ENCODE measurements at places on chromosomes 7 and 10.

GRCh38 chr7:143041346-143041745 lies 10.8 kb upstream of the OR6V1 start:
- DNase-seq: no peak

GRCh38 chr7:44327981-44328380 lies 2.6 kb upstream of the CAMK2B start:
- no peak for DNase-seq

GRCh38 chr10:102235598-102235920 lies 5.8 kb downstream of the PITX3 start:
- no peak for DNase-seq

DNA sequence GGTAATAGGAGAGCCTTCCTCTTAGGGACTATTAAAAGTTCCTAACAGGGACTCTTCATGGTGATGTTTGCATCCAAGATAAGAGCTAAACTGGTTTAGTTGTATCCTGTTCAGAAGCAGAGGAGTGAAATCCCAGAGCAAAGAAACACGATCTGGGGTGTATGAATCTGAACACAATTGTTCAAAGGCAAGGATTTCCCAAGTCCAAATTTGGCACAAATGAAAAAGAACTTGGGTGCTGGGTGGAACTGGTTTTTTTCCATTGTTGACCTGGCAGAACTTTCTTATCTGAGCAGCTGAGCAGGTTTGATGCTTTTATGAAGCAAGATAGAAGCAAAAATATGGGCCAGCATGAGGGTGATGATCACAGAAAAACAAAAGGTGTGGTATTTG lies 6.0 kb downstream of the AGFG2 start:
- DNase-seq: no peak

GRCh38 chr7:27925573-27926201 lies 185.7 kb downstream of the TAX1BP1 start:
- no peak for DNase-seq

DNA sequence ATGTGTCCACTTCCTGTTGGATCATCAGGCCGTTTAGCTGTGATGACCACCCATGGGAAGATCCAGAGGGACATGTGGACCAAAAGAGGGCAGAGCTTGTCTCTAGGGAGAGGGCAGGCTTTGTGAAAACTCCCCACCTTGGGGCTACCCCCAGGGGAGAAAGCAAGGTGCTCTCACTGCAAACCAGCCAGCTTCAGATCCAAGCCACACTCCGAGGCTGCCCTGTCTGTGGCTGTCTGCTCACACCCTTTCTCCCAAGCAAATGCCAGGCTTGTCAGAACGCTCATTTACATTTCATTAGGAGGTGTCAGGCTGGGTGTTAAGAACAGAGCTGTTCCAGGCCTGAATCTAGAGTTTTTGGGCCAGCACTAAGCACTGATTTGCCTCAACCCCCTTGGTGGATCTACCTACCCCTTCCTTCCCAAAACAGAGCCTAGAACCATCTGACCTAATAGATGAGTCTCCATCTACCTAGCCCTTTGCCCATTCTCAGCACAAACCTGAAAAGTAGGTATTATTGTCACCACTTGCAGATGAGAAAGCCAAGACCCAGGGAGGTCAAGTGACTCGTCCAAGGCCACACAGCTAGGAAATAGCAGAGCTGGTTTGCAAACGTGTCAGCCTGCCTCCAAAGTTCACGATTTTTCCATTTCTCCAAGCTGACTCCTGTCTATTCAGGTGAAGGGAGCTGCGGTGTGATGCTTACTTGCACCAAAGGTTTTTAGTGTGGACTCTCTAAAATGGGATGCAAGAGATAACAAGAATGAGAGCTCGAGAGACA lies 130.9 kb downstream of the EMX2 start:
- DNase-seq: no peak

- DNase-seq: no peak
Observed at GRCh38 chr10:53236941-53237340, 464.4 kb upstream of the MBL2 start.

- DNase-seq: peak; percentile 42
Observed at GRCh38 chr7:150404172-150404804, 25.2 kb downstream of the ZNF775 start.

DNA sequence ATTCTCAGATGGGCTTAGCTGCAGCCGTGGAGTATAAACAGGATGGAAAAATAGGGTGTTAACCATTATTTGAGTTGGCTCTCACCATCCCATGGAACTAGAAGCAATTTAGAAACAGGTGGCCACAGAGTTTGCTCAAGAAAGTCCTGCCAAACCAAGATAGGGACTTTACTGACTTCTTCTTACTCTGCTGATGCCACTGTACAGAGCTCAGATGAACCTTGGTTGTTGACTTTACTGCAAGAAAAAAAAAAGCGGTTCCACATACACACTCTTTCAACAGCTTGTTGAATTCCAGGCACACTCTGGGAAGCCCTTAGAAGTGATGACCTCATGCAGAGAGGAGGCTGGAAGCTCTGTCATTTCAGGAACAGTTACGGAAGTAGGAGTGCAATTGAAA lies 753.4 kb downstream of the NRG3 start:
- DNase-seq: no peak

DNA sequence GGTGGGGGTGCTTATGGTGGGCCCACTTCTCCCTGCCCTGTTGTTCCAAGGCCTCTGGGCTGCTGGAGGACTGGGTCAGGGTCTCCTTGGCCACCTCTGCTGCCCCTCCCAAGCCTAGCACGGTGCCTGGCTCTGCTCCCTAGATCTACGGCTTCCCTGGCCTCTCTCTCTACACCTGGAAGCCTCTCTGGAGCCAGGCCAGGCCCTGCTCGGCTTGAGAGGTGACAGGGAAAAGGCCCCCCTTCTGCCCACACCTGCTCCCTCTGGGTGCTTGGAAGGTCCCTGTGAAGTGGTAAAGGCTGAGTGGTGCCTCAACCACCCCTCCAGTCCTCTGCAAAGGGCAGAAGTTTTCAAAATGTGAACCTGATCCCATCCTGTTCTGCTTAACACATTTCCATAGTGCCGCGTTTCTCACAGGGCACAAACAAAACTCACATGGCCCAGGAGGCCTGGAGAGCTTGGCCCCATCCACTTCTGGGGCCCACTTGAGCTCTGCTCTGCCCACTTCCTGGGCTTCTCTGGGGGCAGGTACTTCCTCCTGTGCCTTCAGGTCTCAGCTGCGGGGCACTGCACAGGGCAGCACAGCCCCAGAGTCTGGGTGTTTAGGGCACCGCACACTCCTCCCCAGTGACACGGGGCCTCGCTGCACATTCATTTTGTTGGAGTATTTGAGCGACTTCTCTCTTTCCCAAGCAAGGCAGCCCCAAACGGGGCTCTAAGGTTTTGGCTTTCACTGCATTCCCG lies 169.9 kb downstream of the PIP4K2A start:
- no peak for DNase-seq

DNA sequence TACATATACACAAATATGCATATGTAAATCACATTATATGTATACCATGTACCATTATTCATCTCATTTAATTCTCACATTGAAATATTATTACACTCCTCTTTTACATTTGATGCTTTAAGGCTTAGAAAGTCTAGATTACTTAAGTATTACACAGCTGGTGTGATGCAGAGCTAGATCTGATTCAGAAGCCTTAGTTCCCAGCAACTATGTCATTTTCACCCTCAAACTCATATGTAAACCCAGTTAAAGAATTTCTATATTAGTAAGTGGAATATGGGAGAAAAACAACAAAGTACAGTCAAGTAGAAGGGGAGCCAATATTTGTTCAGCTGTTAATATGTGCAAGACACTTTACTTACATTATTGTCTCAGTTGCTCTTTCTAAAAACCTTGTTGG lies 74.3 kb upstream of the CSTF2T start:
- no peak for DNase-seq

GRCh38 chr7:48551652-48552051 lies 372.7 kb upstream of the CDC14C start:
- no peak for DNase-seq

- DNase-seq: no peak
Observed at GRCh38 chr10:110684800-110685446, 40.8 kb downstream of the RBM20 start.

DNA sequence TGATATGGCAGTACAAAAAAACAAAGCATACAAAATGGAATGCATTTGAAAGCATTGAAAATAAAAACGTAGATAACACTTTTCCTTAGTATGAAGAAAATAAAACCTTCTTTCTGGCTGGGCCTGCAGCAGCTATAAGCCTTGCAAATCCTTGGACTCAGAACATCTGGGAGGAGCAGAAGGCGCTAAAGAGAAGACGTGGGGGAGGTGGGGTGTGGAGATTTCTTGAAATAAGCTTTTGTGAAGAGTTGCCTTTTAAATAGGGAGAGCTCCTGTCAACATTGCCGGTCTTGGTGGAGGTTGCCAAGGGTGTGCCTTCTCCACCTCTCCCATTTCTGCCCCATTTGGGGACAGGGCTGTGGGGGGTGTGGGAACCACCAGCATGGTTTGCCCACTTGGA lies 128.7 kb downstream of the TMEM178B start:
- no peak for DNase-seq

- DNase-seq: no peak
Observed at GRCh38 chr10:31999070-31999660, 57.1 kb downstream of the KIF5B start.

DNA sequence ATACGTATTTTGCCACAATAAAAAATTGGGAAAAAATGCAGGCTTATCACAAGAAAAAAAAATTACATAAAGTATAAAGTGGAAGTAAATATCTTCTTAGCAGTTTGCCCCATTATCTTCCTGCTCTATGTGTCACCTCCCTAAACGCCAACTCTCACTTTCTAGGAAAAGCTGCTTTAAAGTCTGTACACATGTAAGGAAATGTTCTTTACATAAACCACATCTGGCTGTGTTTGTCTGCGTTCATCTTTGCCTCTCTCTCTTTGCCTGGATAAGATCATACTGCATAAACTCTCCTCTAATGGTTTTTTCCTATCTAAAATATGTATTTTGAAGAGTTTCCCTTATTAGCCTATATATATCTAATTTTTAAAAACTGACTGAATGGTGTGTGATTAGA lies 23.0 kb upstream of the UMAD1 start:
- DNase-seq: no peak

DNA sequence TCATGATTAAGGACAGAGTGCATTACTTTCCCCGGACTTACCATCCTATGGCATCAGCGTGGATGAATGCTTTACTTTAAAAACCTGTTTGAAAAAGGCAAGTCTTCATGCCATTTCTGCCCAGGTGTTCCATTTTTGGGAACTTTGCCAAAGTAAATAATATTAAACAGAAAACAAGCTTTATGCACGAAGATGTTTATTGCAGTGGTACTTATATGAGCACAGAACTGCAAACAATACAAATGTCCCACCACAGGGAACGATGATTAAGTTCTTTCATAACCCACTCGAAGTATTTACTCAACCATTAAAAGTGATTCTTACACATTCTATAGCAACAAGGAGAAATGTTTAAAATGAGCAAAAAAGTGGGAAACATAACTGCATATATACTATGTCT lies 109.7 kb upstream of the GDF10 start:
- no peak for DNase-seq

DNA sequence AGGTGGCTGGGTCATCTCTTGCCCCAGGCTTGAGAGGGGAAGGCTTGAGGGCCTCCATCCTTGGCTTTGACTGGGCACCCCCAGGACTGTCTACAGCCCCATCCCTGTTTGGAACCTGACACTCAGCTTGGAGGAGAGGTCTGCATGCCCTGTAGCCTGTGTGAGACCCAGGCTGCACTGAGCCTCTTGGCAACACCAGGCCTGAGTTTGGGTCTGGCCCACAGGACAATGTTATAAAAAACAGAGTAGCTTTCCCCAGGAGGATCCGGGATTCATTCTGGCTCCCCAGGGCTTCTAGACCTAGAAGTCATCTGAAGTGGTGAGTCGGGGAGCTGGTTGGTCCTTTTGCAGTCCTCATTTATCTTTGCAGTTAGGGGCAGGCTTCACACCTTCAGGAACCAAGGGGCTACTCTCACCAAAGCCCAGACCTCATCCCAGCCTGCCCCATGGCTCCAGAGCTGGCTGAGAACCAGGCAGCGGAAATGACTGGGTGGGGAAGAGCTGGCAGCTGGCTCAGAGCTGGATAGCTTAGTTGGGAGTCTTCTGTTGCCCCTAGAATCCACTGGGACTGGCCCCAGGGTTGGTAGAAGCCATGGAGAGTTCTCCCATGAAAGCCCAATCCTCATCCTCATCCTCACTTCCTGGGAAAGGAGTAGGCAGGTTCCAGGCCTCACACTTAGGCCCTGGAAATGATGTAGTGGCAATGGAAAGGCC lies 68.8 kb downstream of the ADCYAP1R1 start:
- no peak for DNase-seq

DNA sequence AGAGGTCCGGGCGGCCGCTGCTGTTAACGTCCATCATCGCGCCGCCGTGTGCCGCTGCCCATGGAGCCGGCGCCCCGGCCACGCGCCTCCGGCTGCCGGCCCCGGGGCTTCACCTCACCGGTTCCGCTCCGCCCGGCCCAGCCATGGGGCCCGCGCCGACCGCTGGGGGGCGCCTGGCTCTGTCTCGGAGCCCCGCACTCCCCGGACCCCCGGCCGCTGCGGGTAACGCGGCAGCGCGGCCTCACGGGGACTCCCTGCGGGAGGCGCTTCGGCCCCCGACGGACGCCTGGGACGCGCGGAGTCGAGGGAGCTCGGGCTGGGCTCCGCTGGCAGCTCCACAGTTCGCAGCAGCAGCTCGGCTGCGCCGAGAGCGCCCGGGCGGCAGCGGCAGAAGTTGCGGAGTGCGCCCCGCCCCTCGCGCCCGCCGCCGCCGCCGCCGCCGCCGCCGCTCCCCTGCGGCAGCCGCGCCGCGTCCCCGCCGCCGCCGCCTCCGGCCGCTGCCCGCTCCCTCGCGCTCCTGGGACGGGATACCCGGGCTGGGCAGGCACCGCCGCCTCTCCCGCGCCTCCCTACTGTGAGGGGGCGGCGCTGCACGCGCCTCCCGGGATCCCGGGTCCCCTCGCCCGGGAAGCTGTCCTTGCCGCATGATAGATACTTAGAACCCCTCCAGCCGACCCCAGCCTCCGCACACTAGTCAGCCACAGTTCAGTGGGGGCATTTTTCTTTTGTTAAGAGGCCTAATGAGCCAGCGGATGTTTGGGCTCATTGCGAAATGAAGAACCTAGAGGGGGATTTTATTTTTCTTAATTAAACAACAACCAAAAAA lies at the start of gene HTR7:
TSS of gene HTR7 (minus strand) at position 405 of the 826 bp plus-strand sequence. CDS start at position 37, 368 bp downstream.
- DNase-seq: peak; percentile 58

GRCh38 chr7:85025312-85025756 lies 161.5 kb downstream of the SEMA3D start:
- DNase-seq: no peak

DNA sequence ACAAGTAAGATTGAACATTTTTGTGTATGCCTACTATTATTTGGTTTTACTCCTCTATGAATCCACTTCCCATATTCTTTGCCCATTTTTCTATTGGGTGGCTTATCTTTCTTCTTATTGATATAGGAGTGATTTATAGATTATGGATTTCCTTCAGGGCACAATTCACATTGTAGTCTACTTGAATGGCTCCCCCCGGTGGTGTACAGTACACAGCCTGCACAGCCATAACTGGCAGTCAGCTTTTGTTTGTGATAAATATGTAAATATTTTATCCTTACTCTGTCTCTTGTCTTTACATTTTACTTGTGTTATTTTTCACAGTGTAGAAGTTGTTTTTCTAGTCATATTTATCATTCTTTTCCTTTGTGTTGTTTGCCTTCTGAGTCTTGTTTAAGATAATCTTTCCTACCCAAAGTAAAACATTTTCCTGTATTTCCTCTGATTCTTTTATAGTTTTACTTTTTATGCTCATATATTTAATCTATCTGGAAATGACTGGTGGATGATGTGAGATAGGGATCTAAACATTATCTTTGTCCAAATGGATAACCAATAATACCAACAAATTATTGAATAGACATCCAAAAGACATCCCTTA lies 23.9 kb upstream of the CALD1 start:
- DNase-seq: no peak

GRCh38 chr10:122617476-122618270 lies 57.1 kb downstream of the DMBT1 start:
- DNase-seq: no peak

- DNase-seq: no peak
Observed at GRCh38 chr7:27995228-27995627, 185.4 kb downstream of the JAZF1 start.

All from CD4-positive, alpha-beta T cell treated with Interleukin-1 beta for 1 hour (primary cell).